ENCODE measurements at places on chromosomes 16 and 17. TPM values are rescaled to one million over a fixed set of nuclear protein-coding genes. Genes with fewer than 3 reads are reported as not detected.
A peak's percentile ranks its signal among the peaks of the same experiment; 100 is the strongest.

DNA sequence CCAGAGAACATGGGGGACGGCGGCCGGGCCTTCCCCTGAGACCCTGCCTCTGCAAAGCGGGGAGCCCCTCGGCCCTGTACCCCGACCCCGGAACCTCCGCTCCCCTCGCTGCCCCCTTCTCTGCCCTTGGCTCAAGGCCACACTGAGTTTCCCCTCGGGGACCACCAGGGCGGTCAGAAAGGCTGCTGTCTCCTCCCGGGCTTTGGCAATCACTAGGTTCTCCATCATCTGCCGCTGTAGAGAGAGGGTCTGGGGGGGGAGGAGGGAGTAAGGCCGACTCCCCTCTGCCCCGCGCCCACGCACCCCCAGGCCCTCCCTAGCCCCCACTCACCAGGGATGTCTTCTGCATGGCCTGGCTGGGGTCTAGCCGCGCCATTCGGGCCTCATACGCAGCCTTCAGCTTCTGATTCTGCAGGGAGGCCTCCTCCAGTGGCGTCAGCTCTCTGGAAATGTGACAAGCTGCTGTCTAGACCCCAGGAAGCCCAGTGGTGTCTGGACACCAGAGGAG lies 8.4 kb downstream of the VPS9D1 start:
- peak; percentile 1 for ATAC-seq

ABCA3 gene
- total RNA-seq = 1.2 TPM

DNA sequence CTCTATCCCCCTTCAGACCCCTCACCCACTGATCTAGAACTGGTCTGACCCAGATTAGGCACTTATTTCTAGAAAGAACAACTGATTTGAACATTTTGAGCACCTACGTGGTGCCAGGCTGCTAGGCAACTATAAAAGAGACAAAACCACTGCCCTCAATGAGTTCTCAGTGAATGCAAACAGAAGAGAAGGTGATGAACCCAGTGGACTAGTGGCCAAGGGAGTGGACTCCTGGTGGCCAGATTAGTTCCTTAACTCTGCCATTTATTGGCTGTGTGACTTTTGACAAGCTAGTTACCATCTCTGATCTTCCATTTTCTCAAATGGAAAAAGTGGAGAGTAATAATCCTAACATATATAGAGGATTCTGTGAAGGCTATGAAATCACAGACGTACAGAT lies 259.1 kb upstream of the SALL1 start:
- no peak for ATAC-seq

DNA sequence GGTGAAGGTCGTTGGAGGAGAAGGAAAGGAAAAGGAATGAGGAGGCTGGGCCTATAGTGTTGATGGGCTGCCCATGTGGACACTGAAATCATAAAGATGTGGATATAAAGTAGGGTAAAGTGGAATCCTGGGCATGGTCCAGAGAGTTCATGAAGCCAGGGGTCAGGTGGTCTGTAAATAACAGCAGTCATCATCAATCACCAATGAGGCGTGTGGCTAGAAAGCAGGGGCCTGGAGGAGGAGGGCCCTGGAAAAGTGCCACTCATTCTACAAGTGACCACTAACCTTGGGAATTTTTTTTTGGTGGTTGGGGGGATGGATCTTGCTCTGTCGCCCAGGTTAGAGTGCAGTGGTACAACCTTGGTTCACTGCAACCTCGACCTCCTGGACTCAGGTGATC lies 115.3 kb upstream of the NOL11 start:
- no peak for ATAC-seq

DNA sequence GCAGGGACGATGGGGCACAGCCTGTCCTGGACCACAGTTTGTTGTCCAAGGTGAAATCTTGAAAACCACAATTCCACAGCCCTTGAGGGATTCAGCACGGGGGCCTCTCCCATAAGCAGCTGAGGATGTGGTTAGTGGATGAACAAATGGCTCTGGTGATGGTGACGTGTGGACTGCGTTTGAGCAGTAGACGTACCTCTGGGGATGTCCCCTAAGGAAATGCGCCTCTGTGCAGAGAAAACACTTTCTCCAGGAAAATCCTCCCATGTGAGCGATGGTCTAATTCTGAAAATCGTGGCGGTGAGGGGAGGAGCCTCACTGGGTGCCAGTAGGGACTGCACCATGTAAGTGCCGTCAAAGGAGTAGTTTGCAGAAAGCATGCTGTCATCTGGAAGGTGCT lies 2.7 kb upstream of the SEPTIN12 start:
- ATAC-seq = no peak

Measured in esophagus mucosa (tissue), 1 donor.